ENCODE measurements at places on chromosomes 2 and 18.

GRCh38 chr18:71252351-71252865 is 963.6 kb downstream of the SOCS6 start:
- no peak for DNase-seq

DNA sequence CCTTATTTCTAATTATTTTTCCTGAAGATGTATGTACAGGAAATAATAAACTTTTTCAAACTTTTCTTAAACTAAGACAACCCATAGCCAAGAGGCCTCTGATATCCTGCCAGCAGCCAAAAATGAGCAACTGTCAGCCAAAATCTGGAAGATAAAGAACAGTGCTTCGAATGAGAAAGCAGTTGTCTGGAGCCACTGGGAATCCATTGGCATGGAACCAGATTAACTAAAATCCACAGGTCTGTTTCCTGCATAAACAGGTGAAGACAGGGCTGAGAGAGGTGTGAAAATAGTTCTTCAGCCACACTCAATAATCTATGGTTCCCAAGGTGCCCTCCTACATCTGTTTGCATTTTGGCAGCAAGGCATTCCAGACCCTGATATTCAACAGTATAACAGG is 1076.7 kb upstream of the PIK3C3 start:
- DNase-seq, result no peak

DNA sequence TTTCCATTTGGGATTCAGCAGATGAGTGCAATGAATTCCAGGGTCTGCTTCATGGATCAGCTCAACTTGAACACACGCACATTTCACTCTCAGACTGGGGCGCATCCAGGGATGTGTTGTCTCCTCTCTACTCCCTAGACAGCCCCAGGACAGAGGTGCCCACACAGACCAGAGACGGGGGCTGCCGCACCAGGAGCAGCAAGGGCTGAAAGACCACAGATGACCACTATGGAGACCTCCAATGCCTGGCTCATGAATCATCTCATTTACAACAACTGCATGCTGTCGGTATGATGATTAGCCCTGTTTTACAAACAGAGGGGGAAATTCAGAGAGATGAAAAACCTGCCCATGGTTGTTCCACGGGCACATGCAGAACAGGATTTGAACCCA is 63.1 kb downstream of the CYP26B1 start:
- DNase-seq, result no peak

- DNase-seq, result no peak
These were observed 70.3 kb downstream of the SCN1A start for GRCh38 chr2:166057370-166058164.

- DNase-seq, result no peak
These were observed 91.7 kb upstream of the RAB6C start for GRCh38 chr2:129887688-129888266.

- no peak for DNase-seq
These were observed 437.2 kb upstream of the ID2 start for GRCh38 chr2:8244639-8245038.

GRCh38 chr2:129793431-129793902 is 186.0 kb upstream of the RAB6C start:
- no peak for DNase-seq

- no peak for DNase-seq
These were observed 550.5 kb downstream of the SPAG16 start for GRCh38 chr2:213834746-213835145.

GRCh38 chr18:35577045-35577848 is 4.3 kb upstream of the GALNT1 start:
- no peak for DNase-seq

- DNase-seq, result no peak
These were observed 33.1 kb downstream of the ADRA2B start for GRCh38 chr2:96083064-96083939.

- DNase-seq, result peak; percentile 37
These were observed 11.0 kb downstream of the ERFE start for GRCh38 chr2:238169708-238170251.

DNA sequence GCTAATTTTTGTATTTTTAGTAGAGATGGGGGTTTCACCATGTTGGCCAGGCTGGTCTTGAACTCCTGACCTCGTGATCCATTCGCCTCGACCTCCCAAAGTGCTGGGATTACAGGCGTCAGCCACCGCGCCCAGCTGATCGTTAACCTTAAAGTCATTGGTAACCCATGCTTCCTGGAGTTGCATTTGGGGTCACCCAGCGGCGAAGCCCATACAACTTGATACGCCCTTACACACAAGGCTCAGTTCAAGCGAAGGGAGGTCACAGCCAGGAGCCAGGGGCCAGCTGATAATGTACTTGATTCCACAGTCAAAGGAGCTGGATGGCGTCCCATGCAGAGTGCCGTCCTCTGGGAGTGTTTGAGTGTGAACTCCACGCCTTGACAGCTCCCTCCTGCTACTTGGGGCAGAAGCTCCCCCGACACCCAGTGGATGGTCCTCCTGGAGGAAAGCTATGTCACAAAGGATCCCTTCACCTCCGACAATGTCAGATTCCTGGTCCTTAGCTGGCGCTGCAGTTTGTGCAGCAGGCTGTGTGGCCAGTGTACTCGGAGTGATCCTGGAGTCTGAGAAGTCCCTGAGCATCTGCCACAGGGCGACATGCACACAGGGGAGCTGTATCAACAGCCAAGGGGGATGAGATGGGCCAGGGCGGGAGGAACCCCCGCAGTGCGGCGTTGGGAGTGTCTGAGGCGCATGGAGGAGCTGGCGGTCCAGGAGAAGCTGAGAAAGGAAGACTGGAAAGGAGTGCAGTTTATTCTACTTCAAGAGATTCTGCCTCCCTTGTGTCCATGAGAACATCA is 7.9 kb downstream of the CLHC1 start:
- no peak for DNase-seq

GRCh38 chr2:179965291-179966258 is 41.5 kb downstream of the CWC22 start:
- no peak for DNase-seq

- DNase-seq, result no peak
These were observed 87.8 kb downstream of the KCTD1 start for GRCh38 chr18:26460449-26461091.

DNA sequence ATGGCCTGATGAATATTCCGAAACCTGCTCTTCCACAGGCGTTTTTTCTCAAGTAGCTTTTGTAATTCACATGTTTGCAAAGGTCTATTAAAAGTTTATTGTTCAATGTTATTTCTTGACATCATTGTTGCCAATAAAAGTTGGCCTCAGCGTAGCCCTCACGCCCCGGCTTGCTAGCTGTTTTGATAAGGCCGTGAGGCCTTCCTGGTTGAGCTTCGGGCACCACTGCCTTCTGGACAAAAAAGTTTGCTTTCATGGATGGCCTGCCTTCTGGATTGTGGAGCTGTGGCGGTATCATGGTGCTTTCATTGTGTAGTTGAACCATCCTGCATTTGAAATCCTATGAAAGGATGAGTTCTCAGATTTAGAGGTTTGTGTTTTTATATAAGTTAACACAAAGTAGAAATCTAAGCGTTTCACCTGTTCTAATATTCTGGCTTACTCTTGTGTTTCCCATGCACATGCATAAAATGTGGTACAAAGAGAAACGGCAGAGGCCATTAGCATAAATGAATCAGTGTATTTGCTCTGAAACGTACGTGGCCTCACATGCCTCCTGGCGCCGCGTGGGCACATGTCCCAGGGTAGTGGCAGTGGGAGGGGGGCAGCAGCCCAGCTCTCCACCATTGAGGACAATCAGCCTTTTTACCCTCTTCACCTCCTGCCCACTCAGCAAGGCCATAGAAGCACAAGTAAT is 134.5 kb downstream of the NCK2 start:
- DNase-seq, result no peak

- no peak for DNase-seq
These were observed 69.2 kb upstream of the VWC2L start for GRCh38 chr2:214341646-214342045.

DNA sequence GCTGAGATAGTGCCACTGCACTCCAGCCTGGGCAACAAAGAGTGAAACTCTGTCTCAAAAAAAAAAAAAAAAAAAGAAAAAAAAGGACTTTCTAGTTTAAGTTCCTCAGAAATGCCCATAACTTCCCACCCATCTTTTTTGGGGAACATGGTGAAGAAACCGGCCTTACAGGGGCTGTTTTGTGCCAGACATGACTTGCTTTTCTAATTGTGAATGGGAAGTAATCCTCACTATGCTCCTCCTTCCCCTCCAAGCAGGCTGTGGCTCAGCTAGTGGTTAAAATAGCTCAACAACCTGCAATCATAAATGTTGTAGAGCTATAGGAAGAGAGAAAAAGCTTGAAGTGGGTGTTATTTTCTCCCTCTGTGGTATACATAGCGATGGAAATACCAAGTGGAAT is 34.1 kb upstream of the OLA1 start:
- no peak for DNase-seq

DNA sequence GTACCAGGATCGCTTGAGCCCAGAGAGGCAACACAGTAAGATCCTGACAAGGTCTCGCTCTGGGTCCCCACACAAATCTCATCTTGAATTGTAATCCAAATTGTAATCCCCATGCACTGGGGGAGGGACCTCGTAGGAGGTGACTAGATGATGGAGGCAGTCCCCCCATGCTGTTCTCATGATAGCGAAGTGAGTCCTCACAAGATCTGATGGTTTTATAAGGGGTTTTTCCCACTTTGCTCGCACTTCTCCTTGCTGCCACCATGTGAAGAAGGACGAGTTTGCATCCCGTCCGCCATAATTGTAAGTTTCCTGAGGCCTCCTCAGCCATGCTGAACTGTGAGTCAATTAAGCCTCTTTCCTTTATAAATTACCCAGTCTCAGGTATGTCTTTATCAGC is 46.0 kb upstream of the SERTAD2 start:
- no peak for DNase-seq

- no peak for DNase-seq
These were observed 501 bp downstream of the LPIN1 start for GRCh38 chr2:11746807-11747459.

DNA sequence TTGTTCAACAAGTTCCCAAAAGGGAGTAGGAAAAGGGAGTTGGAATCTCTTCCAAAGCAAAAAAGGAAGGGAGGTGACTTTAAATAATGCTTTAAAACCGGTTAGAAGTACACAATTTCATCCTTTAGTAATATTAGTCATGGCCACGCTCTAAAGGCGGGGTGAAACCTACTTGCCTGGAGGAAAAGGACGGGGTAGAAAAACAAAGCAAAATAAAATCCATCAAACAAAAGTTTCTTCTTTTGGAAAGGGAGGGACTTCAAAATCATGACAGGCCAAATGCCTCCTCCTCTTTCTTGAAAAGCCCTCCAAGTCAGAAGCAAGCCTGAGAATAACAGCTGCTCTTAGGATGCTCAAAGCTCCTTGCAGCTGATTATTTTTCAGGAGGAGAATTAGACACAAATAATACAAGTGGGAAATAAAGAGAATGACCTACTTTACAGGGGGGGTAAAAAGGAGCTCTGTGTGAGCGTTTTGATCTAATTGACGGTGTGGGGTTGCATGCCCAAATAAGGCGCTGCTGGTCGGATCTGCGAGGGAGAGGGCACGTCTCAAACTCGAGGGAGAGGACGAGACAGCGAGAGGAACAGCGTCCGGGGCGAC is 1.8 kb upstream of the NPAS2 start:
- DNase-seq, result no peak

GRCh38 chr2:217471319-217471718 is 531.5 kb downstream of the TNS1 start:
- DNase-seq, result no peak

DNA sequence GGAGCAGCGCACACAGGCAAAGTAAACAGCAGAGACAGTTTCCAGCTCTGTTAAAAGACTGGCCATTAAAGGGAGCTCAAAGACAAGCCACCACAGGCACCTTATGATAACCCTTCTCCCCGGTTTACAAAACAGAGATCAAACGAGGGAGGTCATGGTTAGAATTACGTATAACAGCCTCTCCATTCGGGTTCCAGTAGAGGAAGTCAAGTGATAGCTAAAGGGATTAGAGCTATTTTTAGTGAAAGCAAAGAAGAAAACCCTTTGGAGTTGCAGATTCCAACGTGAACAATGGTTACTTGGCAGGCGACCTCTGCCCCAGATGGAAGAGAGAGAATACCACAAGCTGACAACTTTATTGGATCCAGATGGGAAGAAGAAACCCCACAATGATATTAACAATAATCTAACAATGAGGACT is 31.2 kb upstream of the EDAR start:
- DNase-seq, result no peak

DNA sequence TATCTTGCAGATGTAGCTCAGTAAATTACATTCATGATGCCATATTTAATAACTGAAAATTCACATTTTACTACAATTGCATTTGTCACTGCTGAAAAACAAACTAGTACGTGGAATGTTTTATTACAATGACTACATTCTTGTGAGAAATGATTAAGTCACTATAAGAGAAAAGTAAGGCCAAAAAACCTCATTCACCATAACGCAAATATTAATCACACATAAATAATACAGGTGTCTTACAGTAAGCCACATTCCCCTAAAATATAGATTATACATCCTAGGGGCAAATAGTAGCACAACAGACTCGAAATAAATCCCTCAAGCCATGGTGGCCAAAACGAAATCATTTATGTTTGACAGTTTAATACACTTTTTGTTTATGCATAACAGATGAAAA is 460.6 kb downstream of the NR4A2 start:
- DNase-seq, result no peak

GRCh38 chr18:58565021-58565420 is 63.9 kb downstream of the ALPK2 start:
- DNase-seq, result no peak

- DNase-seq, result no peak
These were observed 78.3 kb downstream of the POLR1A start for GRCh38 chr2:86027196-86027921.

DNA sequence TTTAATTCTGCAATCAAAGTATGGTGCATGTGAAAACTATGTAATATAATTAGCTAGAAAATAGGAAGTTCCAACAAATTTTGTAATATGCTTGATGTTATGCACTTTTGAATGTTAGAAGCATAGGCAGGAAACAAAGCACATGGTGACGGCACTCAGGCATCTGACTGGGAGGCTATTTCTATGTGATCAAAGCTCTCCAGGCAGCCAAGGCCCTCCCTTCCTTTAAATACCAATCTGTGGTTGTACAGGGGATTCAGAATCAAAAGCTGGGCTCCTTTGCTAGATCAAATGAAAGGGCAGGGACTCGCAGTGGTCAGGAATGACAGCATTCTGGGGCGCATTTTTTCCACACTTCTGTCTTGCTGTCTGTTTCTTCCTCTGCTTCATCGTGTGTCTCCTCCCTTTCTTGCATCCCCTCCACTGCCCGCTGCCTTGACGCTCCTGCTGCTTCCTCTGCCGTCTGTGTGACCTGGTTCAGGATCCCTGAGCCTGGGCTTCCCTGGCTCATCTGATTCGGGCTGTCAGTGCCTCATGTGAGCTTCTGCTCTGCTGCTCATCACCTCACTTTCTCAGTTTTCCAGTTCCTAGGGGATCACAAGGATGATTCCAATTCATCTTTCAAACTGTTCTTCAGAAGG is 30.9 kb downstream of the TMEM182 start:
- DNase-seq, result no peak

DNA sequence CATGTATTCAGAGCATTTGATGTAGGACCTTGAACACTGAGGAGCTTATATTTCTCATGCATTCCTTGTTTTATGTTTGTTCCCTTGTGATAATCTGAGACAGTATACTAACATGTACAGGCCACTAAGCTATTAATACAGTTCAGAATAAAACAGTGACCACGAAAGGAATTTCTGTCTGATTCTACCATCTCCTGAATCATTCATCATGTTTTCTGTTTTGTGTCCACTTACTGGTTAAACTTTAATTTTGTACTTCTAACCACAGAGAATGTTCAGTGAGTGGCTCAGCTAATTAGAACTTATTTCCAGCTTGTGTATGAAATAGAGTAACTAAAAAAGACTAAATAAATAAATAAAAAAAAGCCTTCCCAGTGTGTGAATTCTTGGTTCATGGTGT is 110.4 kb downstream of the LRP1B start:
- DNase-seq, result no peak

- DNase-seq, result no peak
These were observed 35.5 kb upstream of the SLC35F5 start for GRCh38 chr2:113791697-113792590.

GRCh38 chr2:219155054-219155644 is 5.5 kb downstream of the NHEJ1 start:
- DNase-seq, result no peak
